Anterior cingulate cortex (tissue), 58 donors: ENCODE measurements at places on chromosomes 7 and 10.

DNA sequence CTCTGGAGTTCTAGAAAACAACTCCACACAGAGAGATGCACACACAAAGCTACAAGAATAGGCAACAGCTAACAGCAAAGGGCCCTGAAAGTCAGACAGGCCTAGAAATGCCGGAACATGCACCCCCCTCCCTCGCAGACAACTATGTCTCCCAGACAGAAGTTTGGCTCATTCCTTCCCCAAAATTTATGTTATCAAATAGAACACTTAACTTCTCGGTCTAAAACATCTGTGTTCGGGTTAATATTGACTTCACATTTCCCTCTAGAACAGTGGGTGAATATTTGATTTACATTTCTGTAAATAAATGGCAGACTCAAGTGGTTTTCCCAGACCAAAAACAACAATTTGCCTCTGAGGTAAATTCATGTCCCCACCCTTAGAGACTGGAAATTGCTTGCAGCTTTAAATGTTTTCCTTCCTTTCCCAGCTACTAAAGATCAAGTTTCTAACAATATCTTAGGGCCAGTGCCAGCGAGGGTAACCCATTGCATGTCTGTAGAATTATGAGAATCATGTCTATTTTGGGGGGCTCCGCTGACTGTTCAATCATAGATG, 92.5 kb upstream of the INHBA start:
- DNase-seq: no peak

DNA sequence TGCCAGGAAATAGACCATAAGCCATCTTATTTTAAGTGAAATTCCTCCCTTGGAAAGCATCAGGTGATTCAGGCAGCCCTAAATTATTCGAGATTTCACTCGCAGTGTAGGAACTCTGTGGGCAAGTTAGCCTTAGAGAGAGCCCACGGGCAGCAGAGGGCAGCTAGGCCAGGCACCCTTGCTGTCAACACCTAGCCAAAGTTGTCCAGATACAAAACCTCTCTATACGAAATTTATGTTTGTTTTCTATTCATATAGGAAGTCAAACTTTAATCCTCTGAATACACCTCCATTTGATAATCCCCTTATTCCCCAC, 1043.5 kb downstream of the GATA3 start:
- DNase-seq: no peak

- DNase-seq: no peak
Measured at GRCh38 chr10:131702531-131703356, 198.1 kb upstream of the PPP2R2D start.

- peak; percentile 28 for DNase-seq
Measured at GRCh38 chr7:149147752-149148653, 750 bp downstream of the ZNF398 start.

- no peak for DNase-seq
Measured at GRCh38 chr7:29341156-29341555, 146.6 kb downstream of the CHN2 start.

DNA sequence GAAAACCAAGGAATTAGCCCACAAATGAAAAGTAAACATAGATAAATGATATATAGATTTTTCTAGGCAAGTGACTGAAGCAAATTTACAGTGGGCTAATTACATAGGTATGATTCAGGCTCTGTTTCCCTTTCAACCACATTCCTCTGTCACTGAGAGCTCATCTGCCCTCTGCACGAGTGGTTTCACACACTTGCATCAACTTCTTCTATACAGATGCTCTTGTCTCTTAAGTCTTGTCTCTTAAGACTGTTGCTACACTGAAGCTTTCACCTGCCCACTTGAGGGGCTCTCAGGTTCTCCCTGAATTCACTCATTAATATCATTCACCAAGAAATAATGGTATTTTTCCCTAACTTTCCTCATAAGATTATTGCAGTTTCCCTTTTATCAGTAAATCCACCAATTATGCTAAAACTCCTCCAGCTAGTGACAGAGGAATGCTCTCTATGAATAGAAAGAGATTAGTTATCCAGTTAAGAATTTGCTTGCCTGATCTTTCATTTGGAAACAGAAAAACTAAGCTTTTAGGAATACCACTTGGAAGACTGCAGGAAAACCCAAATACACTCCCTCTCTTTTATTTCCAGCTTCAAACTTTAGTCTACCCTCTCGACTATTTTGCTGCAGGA, 95.7 kb downstream of the ELAPOR2 start:
- DNase-seq: no peak

DNA sequence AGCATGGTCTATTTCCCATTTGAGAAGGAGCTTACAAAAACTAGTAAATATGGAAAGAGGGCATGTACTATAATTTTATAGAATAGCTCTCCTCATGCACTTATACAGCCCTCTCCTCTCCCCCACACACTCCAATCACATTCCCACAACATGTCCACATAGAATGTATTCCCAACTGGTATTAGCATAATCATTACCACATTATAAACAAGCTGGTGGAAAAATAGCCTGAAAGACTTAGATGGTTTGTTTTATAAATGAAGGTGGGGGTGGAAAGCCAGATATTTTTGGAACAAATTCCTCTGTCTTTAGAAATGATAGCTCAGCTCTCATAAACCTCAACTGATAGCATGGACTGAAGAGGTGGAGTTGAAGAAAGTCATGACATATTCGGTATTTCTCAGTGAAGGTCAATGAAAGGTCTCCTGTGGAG, 410.1 kb downstream of the SUGCT start:
- no peak for DNase-seq

- DNase-seq: no peak
Measured at GRCh38 chr10:86345859-86346798, 20.5 kb downstream of the GRID1 start.

- peak; percentile 48 for DNase-seq
Measured at GRCh38 chr10:68813559-68813958, 13.8 kb upstream of the STOX1 start.

- peak; percentile 18 for DNase-seq
Measured at GRCh38 chr10:25068152-25069058, 52.0 kb downstream of the THNSL1 start.

- DNase-seq: no peak
Measured at GRCh38 chr10:27624941-27625340, 120.7 kb downstream of the MKX start.

DNA sequence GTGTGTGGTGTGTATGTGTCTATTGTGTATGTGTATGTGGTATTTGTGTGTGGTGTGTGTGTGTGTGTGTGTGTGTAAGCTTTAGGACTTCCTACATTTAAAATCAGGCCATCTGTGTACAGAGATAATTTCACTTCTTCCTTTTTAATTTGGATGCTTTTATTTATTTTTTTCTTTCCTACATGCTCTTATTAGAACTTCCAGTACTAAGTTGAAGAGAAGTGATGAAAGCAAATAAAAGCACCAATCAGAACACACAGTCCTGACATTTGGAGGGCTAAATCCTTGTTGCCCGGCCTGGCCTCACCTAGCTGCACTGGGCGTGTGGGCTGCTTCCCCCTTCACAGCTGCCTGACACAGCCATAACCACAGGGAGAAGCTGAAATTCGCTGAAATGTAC, 3.8 kb upstream of the MRC1 start:
- no peak for DNase-seq

GRCh38 chr7:94391726-94392392, 2.8 kb upstream of the COL1A2 start:
- no peak for DNase-seq

GRCh38 chr7:140275069-140275965, 98.5 kb upstream of the KDM7A start:
- no peak for DNase-seq

- no peak for DNase-seq
Measured at GRCh38 chr7:45593877-45594276, 19.7 kb downstream of the ADCY1 start.

- no peak for DNase-seq
Measured at GRCh38 chr7:32218741-32219288, 148.6 kb upstream of the PDE1C start.

DNA sequence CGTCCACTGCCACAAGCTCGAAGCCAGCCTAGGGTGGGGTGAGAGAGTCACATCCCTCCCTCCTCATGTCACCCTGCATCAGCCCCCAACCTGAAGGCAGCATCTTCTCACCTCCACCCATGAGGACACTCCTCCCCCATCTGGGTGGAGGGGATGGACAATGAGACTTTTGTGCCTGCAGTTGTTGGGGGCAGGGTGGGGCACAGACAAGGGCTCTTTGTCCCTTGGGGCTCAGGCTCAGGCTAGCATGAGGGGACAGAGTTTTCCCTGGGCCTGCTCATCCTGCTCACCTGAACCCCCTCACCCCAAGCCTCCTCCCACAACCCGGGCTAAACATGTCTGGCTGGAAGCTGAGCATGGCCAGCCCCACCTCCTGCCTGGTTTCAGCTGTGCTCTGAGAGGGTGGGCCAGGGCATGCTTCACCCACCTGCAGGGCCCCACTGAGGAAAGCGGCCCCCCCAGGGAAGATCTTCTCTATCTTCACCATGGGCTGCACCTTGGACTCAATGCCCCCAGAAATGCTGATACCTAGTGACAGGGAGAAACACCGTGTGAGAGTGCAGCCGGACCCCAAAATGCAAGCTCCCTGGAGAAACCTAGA, 9.3 kb downstream of the LZTS2 start:
- DNase-seq: no peak

- no peak for DNase-seq
Measured at GRCh38 chr10:120741396-120741795, 109.8 kb upstream of the WDR11 start.

GRCh38 chr10:62183442-62183841, 85.2 kb downstream of the RTKN2 start:
- DNase-seq: no peak

- no peak for DNase-seq
Measured at GRCh38 chr10:87915989-87916388, 52.6 kb downstream of the PTEN start.

DNA sequence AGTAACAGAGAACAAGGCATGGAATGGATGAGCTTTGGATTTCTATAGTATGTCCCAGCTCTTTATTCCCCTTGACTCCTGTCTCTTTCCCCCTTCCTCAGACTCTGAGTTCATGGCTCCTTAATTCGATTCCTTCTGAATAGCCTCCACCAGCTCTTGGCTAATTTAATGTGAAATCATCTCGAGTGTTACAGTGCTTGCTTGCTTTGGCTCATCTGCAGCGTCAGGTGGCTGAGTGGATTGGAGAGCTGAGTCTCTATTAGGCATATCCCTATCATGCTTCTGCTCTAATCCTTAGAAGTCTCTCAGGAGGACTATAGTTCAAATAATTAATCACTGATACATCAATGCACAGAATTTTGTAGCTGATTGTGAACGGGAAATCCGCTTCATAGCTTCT, 134.6 kb downstream of the LRRC4 start:
- DNase-seq: no peak

DNA sequence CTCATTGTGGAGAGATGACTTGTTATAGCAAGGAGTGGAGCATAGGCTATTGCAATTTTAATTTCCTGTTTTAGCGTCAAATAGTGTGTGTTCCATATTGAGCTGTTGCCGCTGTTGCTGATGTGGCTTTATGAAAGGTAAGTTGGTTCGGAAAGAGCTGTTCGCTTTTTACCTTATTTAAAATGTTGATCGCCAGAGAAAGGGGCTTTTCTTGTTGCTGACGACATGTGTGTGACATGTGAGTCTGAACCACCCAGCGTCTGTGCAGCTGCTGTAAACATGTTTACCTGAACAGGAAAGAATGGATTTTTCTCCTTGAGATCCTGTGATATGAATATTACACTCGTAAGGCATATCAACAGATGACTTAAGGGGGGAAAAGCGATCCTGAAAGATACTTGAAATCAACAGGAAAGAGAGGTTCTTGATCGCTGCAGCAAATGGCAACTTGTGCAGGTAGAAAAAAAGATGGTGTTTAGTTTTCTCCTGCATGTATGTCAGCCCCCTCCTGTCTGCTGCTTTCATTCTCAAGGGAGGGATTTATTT, 2.5 kb downstream of the ZEB1 start:
- DNase-seq: no peak

DNA sequence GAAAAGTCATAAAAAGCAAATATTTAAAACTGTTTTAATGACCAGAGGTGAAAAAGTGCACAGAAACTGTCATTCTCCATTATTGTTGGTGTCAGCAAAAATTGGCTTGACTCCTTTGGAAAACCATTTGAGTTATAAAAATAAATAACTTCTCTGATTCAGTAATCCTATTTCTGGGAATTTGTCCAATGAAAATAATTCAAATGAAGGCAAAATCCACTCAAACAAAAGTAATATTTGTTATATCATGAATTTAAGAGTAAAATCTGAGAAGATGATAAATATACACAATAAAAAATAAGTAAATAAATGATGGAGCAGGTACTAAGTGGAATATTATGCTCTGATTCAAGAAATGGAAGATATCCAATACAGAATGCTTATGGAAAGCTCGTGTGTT, 326.6 kb upstream of the KLF6 start:
- DNase-seq: no peak

GRCh38 chr7:140159497-140159896, 17.3 kb downstream of the KDM7A start:
- DNase-seq: no peak

DNA sequence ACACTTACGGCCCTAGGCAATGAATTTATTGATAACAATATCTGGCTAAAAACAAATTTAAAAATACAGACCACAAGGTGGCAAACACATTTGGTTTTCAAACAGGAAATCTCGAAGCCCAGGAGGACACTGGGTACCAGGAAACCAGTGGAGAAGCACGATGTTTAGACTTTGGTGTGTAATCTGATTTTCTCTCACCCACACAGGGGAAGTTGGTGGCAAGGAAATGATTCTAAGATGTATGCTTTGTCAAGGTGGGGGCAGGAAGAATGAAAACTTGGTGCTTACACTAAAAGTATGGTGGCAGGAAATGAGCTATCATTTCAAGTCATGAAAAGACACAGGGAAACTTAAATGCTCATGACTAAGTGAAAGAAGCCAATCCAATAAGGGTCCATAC, 113.2 kb upstream of the ANKRD1 start:
- DNase-seq: no peak

- no peak for DNase-seq
Measured at GRCh38 chr7:107582875-107583274, 2.8 kb downstream of the BCAP29 start.

DNA sequence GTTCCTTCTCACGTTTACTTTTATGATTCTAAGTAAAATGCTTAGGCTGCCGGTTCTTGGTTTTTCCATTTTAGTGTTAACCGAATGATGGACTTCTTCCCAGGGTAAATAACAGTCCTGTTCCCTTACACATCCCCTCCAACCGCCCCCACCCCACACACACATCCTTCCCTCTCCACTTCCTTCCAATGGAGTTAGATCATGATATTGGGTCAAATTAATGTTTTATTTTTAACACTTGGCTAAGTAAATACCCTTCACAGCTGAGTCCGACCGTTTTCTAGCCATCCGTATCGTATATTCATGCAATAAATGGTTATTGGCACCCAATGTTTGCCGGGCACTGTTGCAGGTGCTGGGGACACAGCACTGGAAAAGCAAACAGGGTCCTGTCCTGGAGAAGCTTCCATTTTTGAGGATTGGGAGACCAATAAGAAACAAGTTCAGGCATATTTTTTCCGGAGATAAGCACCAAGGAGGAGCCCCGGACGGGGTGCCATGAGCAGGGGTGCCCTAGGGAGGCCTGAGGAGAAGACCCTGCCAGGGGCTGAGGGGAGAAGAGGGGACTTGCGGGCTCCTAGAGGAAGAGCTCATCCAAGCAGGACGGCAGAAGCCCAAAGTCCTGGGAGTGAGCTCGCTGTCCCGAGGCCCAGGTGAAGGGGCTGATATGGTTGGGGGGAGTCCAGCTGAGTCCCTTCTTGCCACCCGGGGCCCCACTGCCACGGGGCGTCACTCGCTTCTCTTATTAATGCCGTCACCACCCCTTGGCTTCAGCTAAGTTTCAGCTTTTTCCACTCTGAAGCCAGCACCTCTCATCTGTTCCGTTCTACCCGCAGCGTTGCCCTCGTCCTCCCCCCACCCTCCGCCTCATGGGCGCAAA, 126.0 kb upstream of the RET start:
- no peak for DNase-seq
